ENCODE measurements at places on chromosomes 16 and 17.

GRCh38 chr17:58539698-58540097 is 25.3 kb upstream of the MTMR4 start:
- DNase-seq = no peak

DNA sequence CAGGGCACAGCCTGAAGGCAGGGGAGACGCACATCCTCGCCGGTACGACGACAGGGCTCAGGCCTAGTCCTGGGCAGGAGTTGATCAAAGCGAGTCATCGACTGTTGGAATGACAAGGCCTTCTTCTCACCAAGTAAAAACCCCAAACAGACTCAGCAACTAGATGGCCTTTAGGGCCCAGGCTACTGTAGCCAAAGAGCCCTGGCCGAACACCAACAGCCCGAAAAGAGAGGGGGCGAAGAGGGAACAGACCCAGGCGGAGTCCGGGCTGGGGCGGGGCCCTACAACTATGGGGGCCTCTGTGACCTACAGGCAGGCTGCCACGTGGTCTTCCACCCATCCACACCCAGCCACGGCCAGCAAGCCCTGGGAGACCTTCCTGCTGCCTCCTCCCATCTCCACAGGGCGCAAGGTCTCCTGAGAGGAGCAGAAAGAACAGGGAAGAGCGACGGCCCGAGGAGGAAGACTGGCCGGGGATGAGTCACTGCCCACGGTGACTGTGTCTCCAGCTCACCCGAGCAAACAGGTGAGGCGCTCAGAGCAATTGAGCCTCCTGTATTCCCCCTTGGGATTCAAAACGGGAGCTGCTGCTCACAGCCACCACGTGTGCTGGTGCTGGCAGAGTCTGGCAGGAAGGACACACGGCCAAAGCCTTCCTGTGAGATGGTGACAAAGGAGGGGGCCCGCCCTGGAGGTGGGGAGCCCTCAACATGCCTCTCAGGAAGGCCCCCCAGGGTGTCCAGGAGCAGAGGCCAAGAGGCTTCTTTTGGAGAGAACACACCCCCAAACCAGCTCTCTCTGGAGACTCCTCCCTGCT is 17.7 kb downstream of the SLC16A3 start:
- no peak for DNase-seq

GRCh38 chr17:29237476-29238132 is 9.1 kb upstream of the CRYBA1 start:
- DNase-seq = no peak

DNA sequence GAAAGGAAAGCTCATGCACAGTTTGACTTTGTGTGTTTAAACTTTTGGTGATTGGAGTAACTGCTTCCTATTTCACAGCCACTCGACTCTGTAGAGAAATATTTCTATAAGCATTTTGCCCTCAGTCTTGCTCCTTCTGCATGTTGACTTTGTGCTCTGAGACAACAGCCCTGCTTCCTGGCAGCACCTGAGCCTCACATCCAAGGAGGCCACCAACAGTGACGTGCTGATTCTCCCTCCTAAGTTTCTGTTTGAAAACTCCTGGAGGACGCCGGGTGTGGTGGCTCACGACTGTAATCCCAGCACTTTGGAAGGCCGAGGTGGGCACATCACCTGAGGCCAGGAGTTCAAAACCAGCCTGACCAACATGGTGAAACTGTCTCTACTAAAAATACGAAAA is 23.9 kb upstream of the WSB1 start:
- no peak for DNase-seq

GRCh38 chr17:61537264-61537771 is 53.7 kb downstream of the NACA2 start:
- no peak for DNase-seq

Data from stimulated activated CD4-positive, alpha-beta T cell treated with anti-CD3 and anti-CD28 coated beads, Interleukin-12 subunit alpha, Interleukin-12 subunit beta, amount 100 ng/mL, for 4 hours (primary cell).